Activated T-cell treated with anti-CD3 and anti-CD28 coated beads for 1 hour (primary cell): ENCODE measurements at places on chromosomes 1 and 21.

DNA sequence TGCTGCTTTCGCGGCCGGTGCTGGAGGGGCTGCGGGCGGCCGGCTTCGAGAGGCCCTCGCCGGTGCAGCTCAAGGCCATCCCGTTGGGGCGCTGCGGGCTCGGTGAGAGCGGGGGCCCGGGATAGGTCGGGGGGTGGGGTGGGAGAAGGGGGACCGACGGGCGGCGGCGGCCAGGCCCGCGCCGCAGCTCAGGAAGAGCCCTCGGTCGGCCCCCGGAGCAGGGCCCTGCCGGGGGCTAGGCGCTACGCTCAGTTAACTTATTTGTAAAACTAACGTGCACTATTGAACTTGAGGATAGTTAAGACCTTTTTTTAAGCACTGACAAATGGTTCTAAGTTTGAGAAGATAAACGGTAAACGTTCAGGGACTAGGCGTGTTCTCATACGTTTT lies 418 bp downstream of the DDX20 start:
- DNase-seq = no peak

DNA sequence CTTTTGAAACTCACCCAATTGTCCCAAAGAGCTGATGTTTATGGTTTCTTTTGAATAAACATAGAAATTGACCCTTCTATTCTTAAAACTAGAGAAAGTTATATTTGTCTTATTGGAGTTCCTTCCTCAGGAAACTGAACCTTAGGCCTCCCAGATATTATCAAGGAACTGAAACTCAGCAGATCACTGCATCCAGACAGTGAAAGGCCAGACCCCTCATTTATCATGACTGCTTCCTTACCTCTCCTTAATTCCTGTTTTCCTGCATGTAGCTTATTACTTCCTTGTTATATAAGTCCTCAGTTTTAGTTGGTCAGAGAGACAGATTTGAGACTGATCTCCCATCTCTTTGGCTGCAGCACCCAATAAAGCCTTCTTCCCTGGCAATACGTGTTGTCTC lies 27.5 kb downstream of the SLC22A15 start:
- DNase-seq = no peak

DNA sequence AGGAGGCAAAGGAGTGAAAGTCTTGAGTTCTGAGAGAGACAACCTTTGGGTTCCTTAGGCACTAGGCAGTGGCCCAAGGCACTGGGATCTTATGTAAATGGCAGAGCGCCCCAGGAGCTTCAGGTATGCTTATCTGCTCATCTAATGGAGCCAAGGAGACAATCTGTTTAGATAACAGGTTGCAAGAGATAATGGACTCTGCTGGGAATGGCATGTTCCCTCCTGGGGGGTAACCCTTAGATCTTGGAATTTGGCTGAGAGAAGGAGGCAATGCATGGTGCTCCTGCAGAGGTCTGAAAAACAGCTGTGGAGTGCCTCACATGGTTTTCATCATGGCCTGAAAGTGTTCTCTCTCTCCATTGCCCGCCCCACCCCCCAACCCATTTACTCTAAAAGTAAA lies 44.1 kb upstream of the WLS start:
- DNase-seq = no peak

GRCh38 chr1:200706111-200706814 lies 32.4 kb upstream of the CAMSAP2 start:
- no peak for DNase-seq

DNA sequence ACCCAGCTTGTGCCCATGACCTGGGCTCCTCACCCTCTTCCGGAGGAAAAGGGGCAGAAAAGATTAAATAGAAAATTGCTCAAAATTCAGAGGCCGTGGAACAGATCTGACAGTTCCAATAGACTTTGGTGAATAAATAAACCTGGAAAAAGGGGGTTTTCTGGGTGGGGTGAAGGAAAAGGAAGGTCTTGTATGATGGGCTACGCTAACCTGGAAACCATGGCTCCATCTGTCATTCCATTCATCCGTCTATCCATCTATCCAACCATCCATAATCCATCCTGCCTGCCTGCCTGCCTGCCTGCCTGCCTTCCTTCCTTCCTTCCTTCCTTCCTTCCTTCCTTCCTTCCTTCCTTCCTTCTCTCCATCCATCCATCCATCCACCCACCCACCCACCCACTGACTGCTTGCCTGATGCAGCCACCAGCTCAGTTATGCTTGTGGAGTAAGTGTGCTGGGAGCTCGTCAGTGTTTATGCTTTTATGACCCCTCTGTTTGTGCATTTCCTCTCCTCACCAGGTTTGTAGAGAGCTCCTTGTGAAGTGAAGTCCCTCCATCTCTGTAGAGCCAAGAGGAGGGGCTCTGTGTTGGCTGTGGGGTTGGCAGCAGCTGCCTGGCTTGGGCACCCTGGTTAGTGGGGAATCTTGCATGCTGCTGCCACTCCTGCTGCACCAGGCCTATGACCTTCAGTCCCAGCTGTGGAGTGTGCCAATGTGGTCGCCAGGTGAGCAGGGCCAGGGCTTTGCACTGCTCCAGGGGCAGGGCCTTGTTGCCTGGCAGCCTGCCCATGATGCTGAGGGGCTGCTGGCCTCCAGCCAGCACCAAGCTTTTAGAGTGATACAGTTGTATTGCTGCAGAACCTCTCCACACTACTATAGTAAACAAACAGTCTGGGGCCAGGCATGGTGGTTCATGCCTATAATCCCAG lies 16.0 kb upstream of the POU3F1 start:
- no peak for DNase-seq

DNA sequence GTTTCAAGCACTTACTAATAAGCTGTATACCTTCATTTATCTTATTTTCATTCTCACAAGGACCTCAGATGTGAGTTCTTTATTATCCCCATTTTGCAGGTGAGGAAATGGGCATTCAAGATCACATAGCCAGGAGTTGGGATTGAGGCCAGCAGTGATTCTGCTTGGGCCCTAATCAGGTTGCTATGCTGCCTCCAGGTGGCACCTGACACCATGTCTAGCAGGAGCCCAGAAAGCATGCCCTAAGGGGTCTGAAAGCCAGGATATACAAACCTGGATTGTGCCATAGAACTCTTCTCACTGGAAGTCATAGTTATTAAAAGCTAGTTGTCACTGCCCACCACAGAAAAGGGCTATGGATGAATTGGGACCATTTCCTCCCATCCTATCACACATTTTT lies 61.1 kb downstream of the FYB2 start:
- DNase-seq = no peak

DNA sequence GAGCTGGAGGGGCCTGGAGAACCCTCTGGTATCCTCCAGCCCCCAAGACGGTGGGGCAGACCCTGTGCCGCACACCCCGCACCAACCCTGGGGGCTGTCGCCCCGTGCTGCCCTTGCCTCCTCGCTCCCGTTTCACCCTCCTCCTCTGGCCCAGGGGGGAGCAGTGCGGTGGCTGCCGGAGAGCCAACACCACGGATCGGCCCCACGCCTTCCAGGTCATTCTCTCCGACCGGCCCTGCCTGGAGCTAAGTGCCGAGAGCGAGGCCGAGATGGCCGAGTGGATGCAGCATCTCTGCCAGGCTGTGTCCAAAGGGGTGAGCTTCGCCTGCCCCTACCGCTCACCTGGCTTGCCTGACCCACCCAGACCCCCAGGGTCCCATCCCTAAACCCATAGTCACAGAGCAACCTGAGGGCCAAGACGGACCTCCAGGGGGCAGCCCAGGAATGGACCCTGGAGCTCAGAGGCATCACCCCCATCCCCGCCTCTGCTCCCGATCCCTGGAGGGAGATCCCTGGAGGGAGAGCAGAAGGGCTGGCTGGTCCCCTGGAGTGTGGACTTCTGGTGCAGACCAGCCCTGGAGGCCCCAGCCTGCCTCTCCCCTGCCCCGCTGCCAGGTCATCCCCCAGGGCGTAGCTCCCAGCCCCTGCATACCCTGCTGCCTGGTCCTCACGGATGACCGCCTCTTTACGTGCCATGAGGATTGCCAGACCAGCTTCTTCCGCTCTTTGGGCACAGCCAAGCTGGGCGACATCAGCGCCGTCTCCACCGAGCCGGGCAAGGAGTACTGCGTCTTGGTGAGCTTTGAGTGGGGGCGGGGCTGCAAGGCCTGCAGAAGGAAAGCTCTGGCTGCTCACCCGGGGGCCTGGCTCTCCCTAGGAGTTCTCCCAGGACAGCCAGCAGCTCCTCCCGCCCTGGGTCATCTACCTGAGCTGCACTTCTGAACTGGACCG lies 4.0 kb upstream of the SLC25A34 start:
- no peak for DNase-seq

GRCh38 chr1:55593298-55593697 lies 378.1 kb upstream of the USP24 start:
- DNase-seq = no peak

DNA sequence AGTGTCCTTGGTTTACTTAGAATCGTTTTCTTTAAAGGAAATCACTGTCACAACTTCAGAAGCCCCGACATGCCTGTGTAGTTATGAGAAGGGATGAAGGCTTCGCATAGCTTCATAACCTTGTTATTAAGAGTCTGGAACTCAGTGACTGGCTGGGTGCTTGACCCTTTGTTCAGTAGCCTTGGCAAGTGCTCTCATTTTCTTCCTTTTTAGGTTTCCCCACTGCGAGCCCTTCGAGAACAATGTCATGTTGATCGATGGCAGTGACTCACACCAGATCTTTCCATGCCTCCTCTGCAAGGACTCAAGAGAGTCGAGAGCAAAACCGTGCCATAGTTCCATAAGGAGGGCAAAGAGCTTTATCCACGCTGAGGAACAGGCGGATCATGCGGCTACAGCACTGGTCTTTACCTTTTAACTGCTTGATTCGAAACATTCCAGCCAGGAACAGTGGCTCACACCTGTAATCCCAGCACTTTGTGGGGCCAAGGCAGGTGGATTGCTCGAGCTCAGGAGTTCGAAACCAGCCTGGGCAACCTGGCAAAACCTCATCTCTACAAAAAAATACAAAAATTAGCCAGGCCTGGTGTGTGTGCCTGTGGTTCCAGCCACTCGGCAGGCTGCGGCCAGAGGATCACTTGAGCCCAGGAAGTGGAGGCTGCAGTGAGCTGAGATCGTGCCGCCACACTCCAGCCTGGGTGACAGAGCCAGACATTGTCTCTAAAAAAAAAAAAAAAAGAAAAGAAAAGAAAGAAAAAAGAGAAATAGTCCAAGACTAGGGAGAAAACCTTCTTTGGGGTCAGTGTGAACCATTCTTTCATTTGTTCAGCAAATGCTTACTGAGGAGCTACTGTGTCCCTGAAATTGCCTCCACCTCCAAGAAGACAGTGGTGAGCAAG lies 95.4 kb upstream of the ERRFI1 start:
- DNase-seq = no peak

DNA sequence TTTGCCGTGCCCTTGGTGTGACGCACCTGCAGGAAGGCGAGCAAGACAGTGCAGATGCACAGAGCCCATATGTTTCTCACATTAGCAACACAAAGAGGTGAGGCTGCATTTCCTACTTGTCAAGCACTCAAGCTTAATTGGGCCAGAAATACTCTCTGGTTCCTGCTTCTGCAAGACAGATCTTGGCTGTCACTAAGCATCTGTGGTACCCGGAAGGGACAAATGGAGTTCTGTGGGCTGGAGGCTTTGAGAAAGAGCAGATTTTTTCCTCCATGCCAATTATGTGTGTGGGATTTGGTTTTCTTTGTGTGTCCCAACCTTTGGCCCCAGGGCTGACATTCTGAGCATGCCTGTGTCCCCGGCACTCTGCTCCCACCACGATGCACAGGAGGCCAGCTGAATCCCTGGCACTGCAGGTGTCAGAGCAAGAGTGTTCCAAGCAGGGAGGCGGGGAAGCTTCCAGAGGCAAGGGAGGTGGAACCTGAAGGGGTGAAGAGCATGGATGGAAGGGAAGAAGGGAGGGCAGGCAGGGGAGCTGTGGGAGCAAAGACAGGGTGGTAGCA lies 52.0 kb upstream of the STUM start:
- DNase-seq = no peak

DNA sequence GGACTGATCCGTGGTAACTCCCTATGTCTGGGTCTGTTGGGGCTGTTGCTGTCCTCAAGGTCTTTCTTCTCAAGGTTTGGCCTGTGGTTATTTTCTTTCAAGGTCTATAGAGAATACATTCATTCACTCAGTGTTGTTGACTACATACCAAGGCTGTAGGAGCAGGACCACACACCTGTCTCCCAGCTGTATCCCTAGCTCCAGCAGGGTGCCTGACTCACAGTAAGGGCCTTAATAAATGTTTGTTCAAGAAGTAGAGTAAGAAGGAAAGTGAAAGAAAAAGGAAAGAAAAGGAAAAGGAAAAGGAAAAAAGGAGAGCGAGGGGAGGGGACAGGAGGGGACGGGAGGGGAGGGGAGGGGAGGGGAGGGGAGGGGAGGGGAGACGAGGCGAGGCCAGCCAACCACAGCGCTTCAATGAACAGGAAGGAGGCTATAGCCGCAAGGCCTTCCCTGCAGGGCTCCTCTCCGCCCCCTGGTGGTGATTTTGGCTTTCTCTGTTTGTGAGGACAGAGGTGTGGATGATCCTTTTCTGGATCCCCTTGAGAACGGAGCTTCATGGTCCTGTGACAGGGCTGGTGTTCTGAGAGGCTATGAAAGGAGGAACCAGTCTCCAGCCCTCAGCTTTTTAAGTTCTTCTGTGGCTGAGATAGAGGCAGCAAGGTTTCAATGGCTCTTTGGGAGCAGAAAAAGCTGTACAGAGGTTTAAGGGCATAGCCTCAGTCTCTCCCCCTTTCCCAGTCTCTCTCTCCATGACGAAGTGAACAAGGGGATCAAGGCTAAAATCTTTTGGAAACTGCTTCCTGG lies 30.6 kb upstream of the LCE5A start:
- DNase-seq = peak; percentile 51

GRCh38 chr1:225500624-225501192 lies 72.9 kb upstream of the LBR start:
- no peak for DNase-seq
